ENCODE measurements at places on chromosomes 6 and 20.

- no peak for DNase-seq
These were observed 120.9 kb upstream of the SUPT3H start for GRCh38 chr6:45498591-45498990.

GRCh38 chr6:130207979-130208649 lies 14.6 kb downstream of the SAMD3 start:
- no peak for DNase-seq

DNA sequence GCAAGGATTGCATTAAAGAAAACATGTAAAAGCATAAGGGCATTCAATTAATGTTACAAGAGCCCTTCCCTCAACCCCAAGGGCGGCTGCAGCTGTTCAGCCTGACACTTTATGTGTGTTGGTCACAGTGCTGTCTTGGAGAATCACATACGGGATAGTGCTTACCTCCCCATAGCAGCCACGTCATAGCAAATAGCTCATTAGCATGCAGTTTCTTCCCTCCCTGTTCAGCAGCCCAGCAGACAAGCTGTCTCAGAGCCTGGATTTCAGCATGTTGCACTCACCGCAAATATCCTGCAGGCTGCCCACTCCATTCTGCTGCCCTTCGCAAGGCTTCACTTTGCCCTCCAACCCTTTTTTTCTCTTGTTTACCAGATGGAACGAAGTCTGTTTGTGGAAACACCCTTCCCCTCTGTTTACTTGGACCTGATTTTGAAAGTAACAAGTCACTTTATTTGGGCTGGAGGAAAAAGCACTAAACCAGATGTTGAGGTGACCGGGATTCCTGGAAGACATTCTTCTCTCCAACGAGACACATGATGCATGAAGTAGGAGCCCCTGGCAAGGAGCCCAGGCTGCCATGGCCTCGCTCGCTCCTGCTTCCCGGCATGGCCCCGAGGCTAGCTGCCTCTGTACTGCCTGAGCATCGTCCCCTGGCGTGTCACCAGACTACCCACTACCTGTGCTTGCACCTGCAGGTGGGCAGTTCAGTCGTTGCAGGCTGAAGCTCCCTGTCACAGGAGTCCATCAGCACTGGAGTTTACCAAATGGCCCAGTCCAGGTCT lies 151.6 kb upstream of the GMDS start:
- no peak for DNase-seq

DNA sequence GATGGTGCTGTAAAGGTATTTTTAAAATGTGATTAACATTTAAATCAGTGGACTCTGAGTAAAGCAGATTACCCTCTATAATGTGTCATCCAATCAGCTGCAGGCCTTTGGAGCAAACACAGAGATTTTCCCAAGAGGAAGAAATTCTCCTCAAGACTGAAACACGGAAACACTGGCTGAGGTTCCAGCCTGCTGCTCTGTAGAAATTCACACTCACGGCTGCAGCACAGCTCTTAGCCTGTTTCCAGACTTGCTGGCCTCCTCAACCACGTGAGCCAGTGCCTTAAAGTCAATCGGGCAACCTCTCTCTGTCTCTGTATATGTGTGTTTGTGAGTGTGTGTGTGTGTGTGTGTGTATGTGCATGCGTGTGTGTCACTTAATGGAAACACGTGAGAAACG lies 41.1 kb downstream of the PDE10A start:
- DNase-seq: no peak

- no peak for DNase-seq
These were observed 82.2 kb downstream of the CDYL start for GRCh38 chr6:4858194-4859015.

DNA sequence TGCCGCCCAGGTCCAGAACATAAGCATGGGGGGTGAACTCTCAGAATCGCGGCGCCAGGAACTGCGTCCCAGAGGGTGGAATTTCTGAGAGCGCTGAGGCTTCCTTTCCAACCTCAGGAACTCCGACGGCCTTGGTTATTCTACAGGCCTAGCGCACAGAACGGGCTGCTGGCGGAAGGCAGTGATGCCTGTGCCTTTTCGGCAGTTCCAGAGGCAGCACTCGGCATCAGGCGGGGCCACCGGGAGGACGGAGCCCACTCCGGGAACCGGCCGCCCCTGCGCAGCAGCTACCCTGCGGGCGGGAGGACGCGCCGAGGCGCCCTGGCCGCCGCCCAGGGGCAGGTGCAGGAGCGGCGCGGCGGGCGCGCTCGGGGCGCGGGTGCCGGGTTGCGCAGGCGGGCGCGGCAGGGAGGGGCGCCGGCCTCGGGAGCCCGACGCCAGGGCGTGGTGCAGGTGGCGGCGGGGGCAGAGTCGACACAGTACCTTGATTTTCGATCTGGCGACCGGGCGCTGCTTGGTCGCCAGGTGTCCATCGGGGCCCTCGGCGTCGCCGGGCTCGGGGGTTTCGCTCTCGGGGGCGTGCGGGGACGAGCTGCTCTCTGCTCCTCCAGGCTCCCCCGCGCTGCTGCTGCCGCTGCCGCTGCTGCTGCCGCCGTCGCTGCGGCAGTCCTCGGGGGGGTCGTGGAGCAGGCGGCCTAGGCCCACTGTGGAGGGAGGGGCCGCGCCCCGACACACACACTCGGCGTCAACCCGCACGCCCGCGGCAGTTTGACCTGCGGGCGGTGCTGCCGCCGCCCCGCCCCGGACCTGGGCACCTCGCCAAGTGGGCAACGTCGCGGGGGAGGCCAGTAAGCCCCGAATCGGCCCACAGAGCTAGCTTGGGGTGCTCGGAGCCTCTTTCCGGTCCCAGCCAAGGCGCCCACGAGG lies 1.3 kb downstream of the OVOL2 start:
- no peak for DNase-seq

DNA sequence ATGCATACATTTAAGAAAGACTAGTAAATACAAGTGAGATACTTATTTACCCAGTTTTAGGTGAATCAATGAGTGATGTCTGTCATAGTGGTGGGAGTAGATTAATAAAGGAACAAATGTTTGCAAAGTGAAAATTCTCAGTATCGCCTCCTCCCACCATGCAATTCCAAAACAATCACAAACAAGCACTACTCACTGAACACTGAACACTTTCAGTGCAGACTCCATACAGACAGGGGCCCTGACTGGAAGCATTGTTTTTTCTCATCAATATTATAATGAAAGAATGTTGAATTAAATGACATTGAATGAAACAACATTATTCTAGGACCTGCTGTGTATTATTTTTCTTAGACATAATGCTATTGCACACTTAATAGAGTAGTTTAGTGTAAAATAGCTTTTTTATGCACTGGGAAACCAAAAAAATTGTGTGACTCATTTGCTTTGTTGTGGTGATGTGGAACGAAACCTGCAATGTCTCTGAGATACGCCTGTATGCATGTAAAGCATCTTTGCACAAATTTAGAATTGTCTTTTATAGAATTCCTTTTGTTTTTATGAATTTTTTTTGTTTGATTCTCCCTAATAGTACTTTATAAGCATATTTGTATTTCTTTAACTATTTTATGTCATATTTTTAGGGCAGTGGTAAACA lies 317.5 kb downstream of the UTRN start:
- DNase-seq: no peak

- DNase-seq: no peak
These were observed 87.2 kb downstream of the PRND start for GRCh38 chr20:4808872-4809271.
